Suppressor macrophage treated with lipopolysaccharide for 1 hour (primary cell): ENCODE measurements at places on chromosomes 12 and 14.
A peak's percentile ranks its signal among the peaks of the same experiment; 100 is the strongest.

DNA sequence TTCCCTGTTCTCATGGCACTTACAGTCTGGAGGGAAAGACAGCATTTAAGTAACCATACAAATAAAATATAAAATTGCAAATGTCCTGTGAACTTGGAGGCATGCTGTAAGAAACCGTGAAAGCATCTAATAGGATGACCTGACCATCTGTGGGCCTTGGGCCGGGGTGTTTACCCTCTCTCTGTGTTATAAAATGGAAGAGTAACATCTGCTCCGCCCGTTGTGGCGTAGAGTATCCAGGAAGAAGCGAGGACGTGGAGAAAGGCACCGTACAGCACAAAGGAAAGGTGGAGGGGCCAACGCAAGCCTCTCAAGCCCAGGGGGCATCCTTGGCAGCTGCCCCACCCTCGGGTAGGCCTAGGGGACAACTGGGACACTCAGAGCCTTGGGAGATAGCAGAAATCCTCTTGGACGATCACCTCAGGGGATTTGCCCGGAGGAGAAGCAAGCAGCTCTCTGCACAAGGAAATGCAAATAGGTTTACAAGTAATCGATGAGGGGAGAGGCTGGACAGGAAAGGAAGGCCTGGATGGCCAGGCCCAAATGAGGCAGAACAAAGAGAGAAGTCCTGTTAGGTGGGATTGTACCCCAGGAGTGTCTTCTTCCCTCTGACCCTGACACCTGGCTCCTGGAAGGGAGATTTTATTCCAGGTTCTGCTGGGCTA lies 26.2 kb downstream of the VSX2 start:
- DNase-seq: no peak

DNA sequence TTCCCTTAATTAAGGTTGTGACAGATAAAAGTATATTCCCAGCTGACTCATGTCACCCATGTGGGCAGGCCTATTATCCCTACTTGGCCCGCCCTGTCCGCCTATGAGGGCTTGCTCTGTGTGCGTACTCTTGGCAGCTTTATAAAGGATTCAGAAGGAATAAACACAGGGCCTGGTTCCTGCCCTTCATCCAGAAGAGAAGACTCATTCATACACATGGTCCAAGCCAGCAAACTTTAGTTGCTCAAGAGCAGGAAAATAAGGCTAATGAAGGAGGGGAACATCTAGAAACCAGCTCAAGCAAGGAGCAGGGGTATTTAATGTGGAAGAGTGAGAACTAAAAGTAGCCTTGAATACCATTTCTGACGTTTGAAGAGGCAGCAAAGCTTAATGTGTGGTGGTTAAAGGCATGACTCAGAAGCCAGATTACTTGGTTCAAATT lies 141.9 kb downstream of the CRADD start:
- DNase-seq: no peak

- DNase-seq: peak; percentile 87
Measured at GRCh38 chr14:20327005-20327869, 5.8 kb downstream of the CCNB1IP1 start.

DNA sequence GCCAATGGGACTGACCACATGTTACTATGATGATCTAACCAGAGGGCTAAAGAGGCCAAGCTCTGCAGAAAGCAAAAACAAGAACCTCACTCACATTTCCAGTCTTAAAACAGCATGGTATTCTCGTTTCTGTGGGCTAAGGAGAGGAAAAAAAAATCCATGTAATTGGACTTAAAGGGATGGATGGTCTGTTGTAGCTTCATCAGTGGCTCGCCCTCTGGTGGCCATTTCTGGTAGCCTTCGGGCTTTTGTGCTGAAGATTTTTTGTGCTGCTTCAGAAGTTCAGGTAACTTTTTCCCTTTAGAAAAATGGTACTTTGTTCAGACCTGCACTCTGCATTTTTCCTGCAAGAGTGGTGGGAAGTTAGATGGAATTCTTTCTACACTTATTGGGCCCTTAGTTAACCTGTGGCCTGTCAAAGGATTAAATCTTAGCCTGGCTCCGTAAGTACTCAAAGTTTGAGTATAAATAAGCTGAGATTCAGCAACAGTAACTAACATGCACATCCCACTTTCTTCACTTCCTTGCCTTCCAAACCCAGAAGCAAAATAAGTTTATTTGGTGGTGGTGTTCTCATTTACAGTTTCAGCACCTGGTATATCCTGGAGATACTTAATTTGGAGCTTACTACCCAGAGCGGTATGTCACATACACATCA lies 22.3 kb downstream of the DCAF4 start:
- DNase-seq: peak; percentile 72

DNA sequence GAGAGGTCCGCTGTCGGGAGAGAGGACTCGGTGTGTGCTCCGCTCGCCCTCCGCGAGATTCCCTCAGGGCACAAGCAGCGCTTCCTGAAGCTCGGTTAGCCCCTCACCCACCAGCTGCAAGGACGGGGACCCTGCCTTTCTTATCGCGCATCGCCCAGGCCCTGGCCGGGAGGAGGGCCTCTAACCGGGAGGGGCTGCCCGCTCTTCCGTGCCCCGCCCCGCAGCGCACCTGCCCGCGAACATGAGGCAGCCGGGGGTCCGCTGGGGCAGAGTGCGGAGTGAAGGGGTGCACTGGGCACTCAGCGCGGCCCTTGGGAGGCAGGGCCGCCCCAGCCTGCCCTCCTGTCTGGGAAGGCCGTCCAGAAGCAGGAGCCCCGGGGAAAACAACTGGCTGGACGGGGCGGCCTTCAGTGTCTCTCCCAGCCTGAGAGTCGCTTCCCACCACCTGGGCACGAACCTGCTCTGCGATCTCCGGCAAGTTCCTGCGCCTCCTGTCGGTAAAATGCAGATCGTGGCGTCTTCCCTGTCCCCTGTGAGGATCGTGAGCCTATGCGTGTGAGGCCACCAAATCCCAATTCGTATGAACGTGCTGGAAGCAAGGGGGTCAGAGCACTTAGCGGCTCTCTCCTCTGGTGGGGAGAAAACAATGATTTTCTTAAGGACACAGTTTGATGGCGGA lies 28.0 kb upstream of the ADIPOR2 start:
- no peak for DNase-seq

GRCh38 chr14:45907782-45908181 lies 654.8 kb upstream of the MIS18BP1 start:
- no peak for DNase-seq

DNA sequence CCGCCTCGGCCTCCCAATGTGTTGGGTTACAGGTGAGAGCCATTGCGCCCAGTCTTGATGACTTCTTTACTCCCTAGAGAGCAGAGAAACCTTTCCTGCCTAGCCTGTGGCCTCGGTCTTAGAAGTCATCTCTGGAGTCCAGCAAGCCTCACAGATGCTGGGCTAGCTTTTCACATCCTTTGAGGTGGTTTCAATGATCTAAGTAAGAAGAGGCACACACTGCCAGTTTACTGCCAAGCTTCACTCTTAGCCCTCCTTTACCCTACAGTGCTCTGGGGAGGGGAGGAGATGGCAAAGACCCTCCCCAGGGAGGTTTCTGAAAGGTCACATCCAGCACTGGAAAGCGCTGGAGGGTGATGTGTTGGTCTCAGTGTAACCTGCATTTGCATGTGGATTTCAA lies 304.8 kb downstream of the PCNX1 start:
- no peak for DNase-seq

DNA sequence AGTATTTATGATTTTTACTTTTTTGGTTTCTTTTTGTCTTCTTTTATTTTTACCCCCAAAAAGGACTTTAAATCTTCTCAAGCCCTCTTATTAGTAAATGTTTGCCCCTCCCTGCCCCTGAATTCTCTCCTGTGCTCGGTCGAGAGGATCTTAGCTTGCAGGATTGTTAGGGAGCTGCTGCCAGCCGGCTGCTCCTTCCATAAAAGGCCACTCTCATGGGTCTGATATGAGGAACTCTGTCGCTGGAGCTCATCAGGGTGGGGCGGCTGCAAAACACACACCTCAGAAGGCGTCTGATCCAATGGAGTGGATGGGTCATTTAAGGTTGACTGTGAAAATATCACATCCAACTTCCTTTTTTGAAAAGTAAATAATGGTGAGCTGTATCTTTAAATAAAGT lies 8.5 kb downstream of the LTBR start:
- DNase-seq: no peak

GRCh38 chr14:63692310-63693020 lies 35.4 kb downstream of the SGPP1 start:
- no peak for DNase-seq

DNA sequence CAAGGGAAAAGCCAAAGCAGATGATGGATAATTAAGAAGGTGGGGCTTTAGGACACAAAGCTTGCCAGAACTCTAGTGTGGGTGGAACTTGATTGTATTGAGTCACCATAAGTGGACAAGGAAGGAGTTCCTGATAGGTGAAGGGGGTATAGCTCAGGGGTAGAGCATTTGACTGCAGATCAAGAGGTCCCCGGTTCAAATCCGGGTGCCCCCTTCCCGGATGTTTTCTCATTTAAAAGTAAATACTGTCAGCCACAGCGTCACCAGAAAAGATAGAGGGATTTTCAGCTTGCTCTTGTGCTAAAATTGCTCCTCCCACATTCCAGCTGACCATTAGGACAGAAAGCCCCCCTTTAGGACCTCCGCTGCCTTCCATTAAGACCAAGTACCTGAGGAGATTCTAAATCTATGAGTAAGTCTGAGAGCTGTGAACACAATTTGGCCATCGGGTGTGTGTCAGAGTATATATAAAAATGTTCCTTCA lies 36.6 kb downstream of the DCAF4 start:
- DNase-seq: no peak

- DNase-seq: peak; percentile 82
Measured at GRCh38 chr12:6563448-6564050, 4.5 kb downstream of the NOP2 start.

GRCh38 chr12:109491671-109492070 lies 14.2 kb downstream of the UBE3B start:
- DNase-seq: no peak

DNA sequence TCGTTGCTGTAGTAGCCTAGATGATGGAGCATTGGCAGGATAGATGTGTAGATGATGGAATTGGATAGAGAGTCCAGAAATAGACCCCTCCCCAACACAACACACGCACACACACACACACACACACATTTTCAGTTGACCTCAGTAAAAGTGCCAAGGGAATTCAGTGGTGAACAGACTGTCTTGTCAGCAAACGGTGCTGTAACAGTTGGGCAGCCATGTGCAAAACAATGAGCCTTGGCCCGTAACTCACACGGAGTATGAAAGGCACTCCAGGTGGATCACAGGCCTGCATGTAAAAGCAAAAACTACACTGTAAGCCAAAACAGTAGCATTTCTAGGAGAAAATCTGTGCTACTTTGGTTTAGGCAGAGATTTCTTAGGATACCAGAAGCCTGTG lies 87.8 kb downstream of the DDX51 start:
- DNase-seq: no peak

GRCh38 chr12:71888521-71888920 lies 49.0 kb downstream of the TBC1D15 start:
- no peak for DNase-seq

- DNase-seq: no peak
Measured at GRCh38 chr12:52763991-52764390, 13.2 kb downstream of the KRT76 start.

DNA sequence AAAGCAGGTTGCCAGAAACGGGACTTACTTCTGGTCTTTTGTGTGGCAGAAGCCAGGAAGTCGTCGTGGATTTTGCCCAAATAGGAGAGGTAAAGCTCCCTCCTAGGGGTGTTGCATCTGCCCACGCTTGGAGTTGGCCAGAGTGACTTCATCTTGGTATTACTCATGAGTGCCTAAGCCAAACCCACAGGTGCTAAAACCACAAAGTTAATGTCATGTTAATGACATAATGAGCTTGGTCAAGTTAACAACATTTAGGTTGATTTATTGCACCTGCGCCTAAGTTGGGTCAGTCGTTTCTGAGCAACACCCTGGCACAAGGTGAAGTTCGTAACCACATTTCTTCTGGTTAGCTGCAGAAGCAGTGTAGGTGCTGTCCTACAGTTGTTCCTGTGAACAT lies 225.2 kb downstream of the FUT8 start:
- DNase-seq: no peak

GRCh38 chr12:113853491-113853890 lies 112.6 kb downstream of the RBM19 start:
- DNase-seq: no peak

GRCh38 chr12:130965668-130966067 lies 12.0 kb downstream of the ADGRD1 start:
- DNase-seq: peak; percentile 90
